Activated CD4-positive, alpha-beta T cell treated with anti-CD3 and anti-CD28 coated beads, Interleukin-2, amount 50 U/mL, for 24 hours (primary cell): ENCODE measurements at places on chromosomes 4 and X.

- DNase-seq = no peak
Observed at GRCh38 chr4:10079912-10080588, 36.5 kb downstream of the WDR1 start.

- DNase-seq = no peak
Observed at GRCh38 chr4:25839687-25840086, 23.1 kb downstream of the SEL1L3 start.

GRCh38 chr4:75671802-75672421 lies 1.3 kb downstream of the G3BP2 start:
- no peak for DNase-seq

DNA sequence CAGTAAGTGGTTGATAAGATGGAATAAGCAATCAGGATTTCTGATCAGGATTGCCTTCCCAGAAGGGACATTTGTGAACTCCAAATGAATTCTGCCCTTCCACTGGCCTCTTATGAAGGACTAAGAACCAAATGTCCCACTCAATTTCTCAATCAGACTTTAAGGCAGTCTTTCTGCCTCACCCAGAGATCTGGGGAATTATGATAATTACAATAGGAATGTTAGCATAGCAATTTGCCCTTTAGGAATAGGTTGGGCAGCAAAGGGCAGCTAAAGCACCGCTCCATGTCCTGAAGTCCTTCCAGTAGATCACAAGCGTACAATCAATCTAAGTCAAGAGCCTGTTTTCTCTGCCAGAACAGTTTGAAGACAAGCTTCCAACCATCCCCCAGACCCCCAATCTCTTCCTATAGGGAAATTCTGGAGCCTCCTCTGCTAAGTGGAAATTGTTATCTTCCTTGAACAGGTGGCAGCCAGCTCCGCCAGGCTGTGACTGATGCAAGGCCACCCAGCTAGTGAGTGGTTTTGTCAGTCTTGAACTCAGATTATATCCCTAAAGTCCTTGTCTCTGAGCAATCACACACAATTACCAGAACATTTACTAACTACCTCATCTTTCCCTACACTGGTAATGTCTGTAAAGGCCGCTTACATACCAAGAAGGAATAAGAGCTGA lies 18.6 kb downstream of the NKX3-2 start:
- DNase-seq = no peak

DNA sequence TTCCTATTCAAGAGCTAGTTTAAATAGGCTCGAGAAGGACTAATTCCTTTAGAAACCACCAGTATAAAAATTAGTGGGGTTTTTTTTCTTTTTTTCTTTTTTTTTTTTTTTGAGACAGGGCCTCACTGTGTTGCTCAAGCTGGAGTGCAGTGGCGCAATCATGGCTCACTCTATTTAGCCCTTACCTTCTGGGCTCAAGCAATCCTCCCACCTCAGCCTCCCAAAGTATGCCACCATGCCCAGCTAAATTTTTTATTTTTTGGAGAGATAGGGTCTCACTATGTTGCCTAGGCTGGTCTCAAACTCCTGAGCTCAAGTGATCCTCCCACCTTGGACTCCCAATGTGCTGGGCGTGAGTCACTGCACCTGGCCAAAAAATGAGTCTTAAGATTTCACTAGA lies 52.8 kb downstream of the APOO start:
- DNase-seq = no peak

DNA sequence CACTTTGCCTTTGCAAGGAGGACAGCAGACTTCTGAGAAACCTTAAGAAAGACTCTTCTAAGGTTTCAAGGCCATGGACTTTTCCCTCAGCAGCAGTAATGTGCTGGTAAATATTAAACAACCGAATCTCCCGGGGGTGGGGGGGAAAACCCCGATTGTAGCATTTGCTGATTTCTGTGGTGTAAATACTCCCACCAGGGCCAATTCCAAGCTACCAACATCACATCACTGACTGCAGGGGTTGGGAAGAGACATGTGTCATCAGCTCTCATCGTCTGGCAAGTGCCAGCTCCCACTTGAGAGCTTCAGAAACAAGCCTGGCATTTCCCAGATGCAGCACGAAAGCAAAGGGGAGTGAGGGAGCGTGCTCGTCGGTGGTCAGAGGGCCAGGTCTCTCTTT lies 101.2 kb downstream of the BCOR start:
- DNase-seq = no peak

DNA sequence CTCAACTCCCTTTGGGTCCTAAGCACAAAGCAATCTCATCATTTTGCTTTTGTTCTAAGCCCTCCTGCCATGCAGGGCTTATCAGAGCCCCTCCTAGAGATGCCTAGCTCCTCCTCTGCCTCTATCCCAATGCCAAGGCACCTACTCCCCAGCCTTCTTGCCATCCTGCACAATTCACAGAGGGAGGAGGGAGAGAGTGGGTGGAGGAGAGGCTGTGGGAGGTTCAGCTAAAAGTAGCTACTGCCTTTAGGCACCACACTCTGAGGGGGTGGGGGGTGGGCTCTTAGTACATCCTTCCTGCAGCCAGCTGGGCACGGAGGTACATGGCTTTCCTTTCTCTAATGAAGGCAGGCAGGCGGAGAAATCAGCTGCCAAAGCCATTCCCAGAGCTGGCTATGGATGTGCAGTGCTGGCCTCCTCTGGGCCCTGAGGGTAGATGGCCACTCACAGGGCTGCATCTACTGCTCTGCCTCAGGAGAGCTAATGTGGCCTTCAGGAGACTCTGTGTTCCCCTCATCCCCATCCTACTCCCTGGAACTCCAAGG lies 40.1 kb downstream of the ARHGEF9 start:
- DNase-seq = no peak

DNA sequence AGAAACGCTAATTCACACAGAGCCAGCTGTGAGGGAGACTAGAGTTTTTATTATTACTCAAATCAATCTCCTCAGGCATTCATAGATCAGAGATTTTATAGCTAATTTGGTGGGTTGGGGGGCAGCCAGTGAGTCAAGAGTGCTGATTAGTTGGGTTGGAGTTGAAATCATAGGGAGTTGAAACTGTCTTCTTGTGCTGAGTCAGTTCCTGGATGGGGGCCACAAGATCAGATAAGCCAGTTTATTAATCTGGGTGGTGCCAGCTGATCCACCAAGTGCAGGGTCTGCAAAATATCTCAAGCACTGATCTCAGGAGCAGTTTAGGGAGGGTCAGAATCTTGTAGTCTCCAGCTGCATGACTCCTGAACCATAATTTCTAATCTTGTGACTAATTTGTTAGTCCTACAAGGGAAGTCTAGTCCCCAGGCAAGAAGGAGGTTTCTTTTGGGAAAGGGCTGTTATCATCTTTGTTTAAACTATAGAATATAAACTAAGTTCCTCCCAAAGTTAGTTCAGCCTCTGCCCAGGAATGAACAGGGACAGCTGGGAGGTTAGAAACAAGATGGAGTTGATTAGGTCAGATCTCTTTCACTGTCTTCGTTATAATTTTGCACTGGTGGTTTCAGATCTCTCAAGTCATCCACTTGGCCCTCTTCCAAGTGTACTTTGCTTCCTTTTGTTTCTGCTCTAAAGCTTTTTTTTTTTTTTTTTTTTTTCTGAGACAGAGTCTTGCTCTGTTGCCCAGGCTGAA lies 5.4 kb upstream of the NAA11 start:
- no peak for DNase-seq

DNA sequence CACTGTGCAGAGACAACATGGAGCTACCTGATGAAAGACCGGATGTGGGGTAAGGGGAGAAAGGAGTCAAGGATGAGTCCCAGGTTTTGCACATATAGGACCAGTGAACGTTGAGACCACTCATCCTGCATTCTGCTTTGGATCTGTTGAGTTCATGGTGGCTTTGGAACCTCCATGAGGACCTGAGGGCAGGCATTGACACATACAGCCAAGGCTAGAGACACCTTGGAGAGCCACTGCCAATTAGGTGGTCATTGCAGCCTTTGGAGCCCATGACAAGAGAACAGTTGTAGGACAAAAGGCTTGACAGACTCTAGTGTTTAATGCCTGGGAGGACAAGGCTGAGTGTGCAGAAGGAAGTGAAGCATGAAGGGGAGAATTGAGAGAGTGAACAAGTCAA lies 87.9 kb downstream of the STK32B start:
- DNase-seq = no peak

GRCh38 chrX:70444946-70445656 lies 466 bp downstream of the DLG3 start:
- DNase-seq = no peak

DNA sequence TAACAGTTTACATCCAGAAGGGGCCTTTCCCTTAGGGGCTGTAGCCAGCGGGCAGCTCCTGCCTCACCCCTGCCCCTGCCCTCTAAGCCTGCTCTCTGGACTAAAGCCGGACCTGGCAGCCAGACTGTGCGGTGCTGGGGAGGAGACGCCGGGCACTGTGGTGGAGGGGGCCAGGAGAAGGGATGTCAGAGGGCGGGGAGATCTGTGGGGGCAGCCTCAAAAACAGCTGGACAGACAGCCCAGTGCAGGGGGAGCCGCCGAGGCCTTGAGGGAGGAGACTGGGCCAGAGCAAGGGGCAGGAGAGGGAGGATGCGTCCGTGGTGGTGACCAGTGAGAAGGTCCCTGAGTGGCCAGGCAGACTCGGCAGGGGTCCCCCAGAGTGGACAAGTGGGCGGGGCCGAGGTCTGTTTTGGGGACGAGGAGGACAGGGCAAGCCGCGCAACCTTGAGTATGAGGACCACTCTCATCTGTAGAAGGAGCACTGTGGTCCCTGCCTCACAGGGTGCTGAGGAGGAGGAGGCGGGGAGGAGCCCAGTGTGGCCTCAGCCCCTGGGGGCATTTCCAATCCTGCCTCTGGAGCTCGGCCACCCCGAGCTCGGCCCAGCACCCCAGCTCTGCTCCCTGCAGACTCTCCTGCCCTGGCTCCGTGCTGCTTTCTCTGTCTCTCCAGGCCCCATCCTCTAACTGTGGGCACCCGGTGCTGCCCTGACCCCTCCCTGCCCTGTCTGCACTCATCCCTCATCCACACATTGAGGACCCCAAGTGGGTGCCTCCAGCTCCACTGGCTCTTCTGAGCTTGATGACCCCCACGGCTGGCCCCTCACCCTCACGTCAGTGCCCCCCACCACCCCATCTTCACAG lies 59.2 kb upstream of the NKX1-1 start:
- no peak for DNase-seq

GRCh38 chrX:43964936-43965335 lies 8.3 kb downstream of the NDP start:
- DNase-seq = no peak

DNA sequence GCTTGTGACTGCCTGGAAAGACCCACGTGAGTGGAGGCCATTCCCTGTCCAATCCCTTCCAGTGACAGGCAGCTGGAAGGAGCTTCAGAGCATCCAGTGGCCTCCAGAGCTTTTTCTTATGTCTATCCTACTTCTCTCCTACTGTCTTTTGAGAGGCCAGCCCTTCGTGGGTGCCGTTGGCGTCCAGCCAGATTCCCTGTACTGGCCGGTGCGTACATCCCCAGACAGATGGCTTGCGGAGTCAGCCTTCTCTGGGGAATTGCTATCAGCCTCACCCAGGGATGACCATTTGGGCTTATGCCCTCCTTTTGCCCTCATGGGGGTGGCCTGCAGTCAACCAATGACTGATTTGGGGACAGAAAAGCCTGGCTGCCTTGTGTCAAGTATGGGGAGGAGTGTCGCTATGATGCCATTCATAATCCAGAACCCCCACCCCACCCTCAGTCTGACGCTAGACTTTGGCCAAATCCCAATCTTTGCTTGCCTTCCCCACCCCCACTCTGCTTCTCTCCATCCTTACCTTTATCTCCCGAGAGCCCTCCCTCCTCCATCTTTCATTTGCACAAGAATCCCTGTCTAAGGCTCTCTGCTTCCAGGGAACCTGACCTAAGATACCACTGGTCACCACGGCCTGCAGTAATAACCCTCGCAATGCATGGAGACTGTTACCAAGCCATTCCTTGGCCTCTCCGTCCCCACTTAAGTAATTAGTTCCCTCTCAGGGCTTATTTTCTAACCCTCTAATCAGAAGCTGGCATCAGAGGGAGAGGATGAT lies 150.3 kb upstream of the BCOR start:
- DNase-seq = no peak

DNA sequence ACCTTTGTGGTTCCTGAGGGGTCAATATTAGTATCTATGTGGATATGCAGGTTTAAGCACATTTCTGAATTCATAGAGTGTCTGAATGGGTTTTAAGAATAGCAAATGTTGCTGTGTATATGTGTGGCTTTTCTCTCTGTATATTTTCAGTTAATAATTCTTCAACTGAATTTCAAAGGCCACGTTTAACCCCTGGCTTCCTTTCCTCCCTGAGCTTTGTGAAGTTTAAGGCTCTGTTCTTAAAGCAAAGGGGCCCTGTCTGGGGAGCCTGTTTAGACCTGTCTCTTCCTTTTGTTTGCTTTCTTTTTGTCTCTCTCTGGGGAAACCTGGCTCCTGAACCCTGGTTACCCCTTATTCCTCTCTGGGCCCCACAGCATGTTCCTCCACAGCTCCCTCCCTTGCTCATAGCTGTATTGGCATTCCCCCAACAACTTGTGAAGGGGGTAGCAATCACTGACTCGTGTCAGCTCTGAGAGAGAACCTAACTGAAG lies 139.1 kb downstream of the COL4A6 start:
- no peak for DNase-seq

GRCh38 chrX:5774446-5774845 lies 454.2 kb downstream of the NLGN4X start:
- DNase-seq = no peak

DNA sequence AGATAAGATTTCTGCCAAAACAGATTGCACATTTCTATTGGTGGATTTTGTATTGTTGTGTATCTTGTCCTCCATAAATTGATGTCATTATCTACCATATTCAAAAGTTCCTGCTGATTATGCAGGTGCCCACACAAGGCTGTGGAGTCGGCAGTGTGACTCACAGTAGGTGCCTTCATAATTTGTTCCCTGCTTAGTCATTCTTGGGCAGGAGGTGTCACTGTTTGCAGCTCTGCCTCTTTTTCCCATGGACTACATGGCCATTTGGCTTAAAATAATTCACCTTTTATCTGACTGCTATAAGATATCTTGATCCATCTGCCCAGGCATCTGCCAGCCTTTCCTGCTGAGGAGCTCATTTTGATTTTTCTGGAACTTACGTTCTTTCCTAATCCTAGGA lies 33.6 kb upstream of the ENPEP start:
- no peak for DNase-seq

- DNase-seq = no peak
Observed at GRCh38 chr4:40722576-40723161, 27.1 kb upstream of the NSUN7 start.

- DNase-seq = no peak
Observed at GRCh38 chr4:119521268-119521667, 107.3 kb downstream of the PDE5A start.

GRCh38 chr4:110636680-110637407 lies 14.0 kb upstream of the PITX2 start:
- no peak for DNase-seq
